Endodermal cell (in vitro differentiated cells): ENCODE measurements at places on chromosomes 12 and 14. TPM values are rescaled to one million over a fixed set of nuclear protein-coding genes. Genes with fewer than 3 reads are reported as not detected.

The FAM181A gene
- not detected in 3 replicates for total RNA-seq

The PPP4R4 gene
- 2.6 and 4.6 TPM in 2 replicates for total RNA-seq

The DPPA3 gene
- 1.2 to 3.9 TPM (median 1.3 TPM) in 3 replicates for total RNA-seq

The LYZ gene
- total RNA-seq: 0.20 TPM in 1 of 2 replicates, not detected in the other

The REC8 gene
- 60.3 to 72.0 TPM (median 67.4 TPM) in 3 replicates for total RNA-seq

The WNT5B gene
- total RNA-seq: 5.7 and 6.1 TPM in 2 replicates

The MUCL1 gene
- total RNA-seq: not detected in 3 replicates

The PTPRO gene
- total RNA-seq: not detected in 3 replicates
